ENCODE measurements at places on chromosomes 4 and X.

DNA sequence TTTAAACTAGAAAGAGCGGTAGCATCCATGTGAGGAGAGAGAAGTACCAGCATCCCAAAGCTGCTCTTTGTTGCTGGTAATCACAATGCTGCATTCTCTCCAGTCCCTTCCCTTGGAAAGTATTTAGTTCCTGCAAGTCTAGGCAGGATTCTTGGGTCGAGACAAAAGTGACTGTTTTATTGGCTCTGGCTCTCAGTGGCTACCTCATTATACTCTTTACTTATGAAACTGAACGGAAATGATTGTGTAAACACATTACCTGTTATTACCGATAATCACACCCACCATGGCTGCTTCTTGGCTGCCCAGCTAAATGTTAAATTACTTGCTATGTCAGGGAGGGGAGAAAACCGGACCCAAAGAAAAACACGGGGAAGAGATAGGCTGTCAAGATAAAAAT lies 26.2 kb downstream of the ATXN3L start:
- DNase-seq, result no peak

GRCh38 chrX:13579661-13580060 lies 10.3 kb downstream of the EGFL6 start:
- DNase-seq, result no peak

GRCh38 chrX:123181233-123181914 lies 2.7 kb upstream of the GRIA3 start:
- DNase-seq, result no peak

- no peak for DNase-seq
These were observed 811.3 kb downstream of the KLHL13 start for GRCh38 chrX:117305168-117305766.

- DNase-seq, result no peak
These were observed 3.3 kb downstream of the SETD7 start for GRCh38 chr4:139552517-139553307.

GRCh38 chr4:44532851-44533250 lies 84.2 kb upstream of the KCTD8 start:
- DNase-seq, result no peak

DNA sequence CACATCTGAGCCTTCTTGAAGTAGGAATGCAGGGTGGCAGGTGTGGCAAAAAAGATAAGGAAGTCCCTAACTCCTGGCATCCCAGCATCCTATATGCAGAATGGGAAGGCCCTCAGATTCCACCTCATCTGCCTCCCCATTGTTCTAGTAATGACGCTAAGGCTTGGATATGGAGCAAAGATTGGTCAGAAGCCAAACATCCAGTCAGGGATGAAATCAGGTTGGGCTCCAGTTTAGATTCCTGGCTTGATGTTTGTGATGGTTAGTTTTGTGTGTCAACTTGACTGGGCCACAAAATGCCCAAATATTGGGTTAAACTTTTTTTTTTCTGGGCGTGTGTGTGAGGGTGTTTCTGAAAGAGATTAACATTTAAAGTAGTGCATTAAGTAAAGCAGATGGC lies 39.6 kb upstream of the MAGEA4 start:
- no peak for DNase-seq

DNA sequence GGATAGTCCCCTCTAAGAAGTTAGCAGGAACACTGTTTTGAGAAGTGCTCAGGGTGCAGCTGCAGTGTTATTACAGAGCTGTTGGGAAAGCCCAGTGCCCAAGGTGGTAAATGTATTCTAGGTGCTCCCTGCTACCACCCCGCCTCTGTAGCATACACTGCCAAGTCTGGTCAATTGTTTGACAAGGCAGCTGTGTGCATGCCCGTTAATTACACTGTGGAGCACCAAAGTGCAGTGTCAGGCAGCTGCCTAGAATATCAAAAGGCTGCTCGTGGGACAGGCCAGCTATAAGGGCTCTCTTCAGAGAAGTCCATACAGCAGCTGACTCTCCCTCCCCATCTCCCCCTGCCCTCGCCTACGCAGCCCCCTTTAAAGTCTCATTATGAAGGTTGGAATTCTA lies 99.9 kb upstream of the KLHL13 start:
- no peak for DNase-seq

GRCh38 chrX:13050151-13050550 lies 5.7 kb upstream of the FAM9C start:
- DNase-seq, result no peak

- no peak for DNase-seq
These were observed 78.3 kb upstream of the C1QTNF7 start for GRCh38 chr4:15349531-15349935.

DNA sequence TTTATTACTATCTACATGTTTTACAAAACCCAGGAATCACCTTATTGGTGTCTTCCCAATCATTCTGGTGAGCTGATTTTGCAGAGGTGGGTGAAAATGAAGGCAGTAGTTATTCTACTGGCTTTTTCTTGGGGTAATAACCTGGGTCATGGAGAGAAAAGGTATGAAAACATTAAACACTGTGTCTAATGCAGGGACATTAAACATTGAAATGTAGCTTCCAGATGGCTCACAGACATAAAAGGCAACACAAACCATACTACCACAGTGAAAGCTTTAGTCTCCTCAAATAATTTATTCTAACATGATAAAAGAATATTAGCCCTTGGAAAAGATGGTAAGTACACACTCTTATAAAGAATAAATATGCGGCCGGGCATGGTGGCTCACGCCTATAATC lies 8.0 kb downstream of the SETD7 start:
- DNase-seq, result no peak

GRCh38 chr4:40190880-40191815 lies 5.7 kb upstream of the RHOH start:
- no peak for DNase-seq

DNA sequence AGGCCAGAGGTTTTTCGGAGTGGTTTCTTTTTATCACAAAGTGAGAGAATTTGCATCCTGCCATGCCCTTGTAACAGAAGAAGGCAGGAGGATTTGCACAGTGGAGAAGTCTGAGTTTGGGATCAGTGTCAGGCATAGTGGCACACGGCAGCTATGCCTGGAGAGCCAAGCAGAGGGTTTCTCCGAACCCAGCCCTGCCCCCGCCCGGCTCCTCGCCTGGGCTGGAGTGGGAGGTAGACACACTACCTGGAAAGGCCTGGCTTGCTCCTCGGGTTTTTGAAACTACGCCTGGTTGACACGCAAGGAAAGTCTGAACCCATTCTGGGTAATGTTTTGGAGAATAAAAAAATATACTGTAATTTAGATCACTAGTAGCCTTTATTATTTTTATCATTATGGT lies 1653.6 kb upstream of the TENM3 start:
- DNase-seq, result no peak

DNA sequence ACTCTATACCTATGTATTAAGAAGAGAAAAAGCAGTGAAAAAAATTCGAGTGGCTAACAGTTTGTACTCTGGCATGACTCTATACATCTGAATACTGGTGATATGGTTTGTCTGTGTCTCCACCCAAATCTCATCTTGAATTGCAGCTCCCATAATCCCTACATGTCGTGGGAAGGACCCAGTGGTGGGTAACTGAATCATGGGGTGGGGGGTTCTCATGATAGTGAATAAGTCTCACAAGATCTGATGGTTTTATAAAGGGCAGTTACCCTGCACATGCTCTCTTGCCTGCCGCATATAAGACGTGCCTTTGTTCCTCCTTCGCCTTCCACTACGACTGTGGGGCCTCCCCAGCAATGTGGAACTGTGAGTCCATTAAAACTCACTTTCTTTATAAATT lies 70.4 kb downstream of the LRBA start:
- DNase-seq, result no peak

- no peak for DNase-seq
These were observed 1101.7 kb upstream of the INTU start for GRCh38 chr4:126530996-126531585.

GRCh38 chr4:153887217-153887616 lies 98.3 kb upstream of the SFRP2 start:
- no peak for DNase-seq

DNA sequence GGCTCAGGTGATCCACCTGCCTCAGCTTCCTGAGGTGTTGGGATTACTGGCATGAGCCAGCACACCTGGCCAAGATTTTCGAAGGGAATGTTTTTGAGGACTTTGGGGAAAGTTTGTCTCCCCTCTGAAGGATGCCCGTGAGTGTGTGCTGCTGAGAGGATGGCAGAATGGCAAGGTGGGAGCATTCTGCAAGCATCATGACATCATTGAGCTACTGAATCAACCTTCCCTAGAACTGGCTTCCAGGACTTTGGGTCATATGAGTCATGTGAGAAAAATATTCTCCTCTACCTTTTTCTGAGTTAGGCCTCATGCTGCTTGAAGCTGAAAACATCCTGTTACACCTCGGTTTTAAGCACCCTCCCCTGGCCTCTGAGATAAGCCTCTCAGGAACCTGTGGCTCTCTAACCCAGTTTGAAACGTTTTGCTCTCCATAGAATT lies 31.0 kb downstream of the TMEM131L start:
- peak; percentile 79 for DNase-seq

GRCh38 chr4:184807256-184807655 lies 18.5 kb downstream of the ACSL1 start:
- DNase-seq, result no peak

DNA sequence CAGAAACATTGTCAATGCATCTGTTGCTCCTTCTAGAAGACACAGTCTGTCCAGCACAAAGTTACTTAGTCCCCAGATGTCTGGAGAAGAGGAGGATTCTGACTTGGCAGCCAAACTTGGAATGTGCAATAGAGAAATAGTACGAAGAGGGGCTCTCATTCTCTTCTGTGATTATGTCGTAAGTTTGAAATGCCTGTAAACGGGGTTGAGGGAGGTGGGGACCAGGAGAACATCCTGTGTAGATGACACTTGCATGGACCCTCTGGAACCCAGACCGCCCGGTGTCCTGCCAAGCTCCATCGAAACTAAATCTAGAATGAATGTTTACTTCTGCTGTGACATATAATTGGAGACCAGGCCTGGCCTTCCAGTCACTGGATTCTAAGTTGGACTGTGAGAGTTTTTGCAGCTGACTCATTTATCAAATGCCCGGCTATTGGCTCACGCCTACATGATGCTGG lies 45.0 kb upstream of the MSANTD1 start:
- no peak for DNase-seq

Measured in CD4-positive, alpha-beta T cell treated with Interleukin-15 for 4 hours (primary cell).